GM12891 (cell line): ENCODE measurements at places on chromosomes 6 and 20.

DNA sequence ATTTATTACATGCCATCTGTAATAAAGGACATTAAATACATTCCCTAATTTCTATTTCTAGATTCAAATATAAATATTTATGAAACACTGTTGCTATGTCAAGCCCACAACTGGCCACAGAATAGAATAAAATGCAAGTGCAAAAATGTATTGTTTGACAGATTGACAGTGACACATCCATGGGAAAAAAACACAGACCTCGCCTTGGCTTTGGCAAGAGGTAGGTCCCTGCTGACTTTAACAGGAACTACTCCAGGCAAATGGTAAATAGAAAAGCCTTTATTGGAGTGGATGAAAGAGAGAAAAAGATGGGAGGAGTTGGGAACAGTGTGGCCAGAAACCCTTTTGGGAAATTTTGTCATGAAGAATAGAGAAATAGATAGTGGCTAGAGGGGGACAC is 622.9 kb downstream of the UTRN start:
- DNase-seq: no peak

- no peak for DNase-seq
Observed at GRCh38 chr6:123715006-123715863, 78.5 kb upstream of the TRDN start.

- peak; percentile 67 for DNase-seq
Observed at GRCh38 chr20:45368221-45368980, 5.4 kb downstream of the SYS1 start.

DNA sequence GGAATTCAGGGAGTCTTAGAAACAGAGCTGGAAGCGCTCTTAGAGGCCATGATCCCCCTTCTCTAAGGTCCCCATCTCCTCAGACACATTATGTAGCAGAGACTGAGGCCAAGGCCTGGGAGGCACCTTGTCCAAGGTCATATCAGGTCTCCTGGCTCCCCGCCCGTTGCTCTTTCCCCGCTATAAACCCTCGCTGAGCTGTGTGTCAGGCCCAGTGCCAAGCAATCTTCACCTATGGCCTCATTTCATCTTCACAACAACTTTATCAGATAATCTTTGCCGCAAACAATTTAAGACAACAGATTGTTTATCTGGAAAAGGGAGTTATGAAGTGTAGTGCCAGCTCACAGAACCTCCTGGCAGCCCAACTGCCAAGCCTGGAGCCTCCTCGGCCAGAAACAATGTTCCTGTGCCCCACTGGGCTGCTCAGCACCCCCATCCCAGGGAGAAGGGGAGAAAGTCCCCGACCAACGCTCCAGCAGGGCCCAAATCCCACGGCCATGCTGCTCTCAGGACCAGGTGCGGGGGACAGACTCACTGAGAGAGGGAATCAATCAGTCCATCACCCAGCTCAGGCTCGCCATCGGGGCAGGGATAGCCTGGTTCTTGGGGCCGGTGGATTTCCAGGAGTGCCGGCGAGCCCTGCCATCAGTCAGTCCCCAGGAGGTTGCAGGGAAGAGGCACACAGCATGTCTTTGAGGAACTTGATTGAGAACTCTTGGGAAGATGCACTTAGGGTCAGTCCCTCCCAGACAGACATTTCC is 16.9 kb upstream of the FANCE start:
- no peak for DNase-seq

GRCh38 chr6:144543006-144543871 is 258.1 kb downstream of the UTRN start:
- DNase-seq: no peak

- no peak for DNase-seq
Observed at GRCh38 chr20:60203451-60203850, 245.2 kb downstream of the CDH26 start.

DNA sequence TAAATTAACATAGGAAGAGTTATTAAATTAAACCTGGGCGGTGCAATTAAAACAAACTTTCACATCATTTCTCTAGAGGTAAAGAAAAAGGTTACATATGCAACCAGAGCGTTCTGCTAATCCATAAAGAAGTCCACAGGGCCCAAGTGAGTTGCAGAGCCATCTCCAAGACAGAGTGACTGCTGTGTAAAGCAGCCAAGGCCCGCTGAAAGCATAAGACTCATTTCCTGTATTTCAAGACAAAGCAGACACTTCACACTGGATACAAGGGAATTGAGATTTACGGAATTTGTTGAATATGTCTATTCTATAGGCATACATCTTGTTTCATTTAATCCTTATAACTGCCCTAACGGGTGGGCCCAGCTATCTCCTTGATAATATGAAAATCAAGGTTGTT is 422.8 kb downstream of the CBLN4 start:
- DNase-seq: no peak

GRCh38 chr20:62010551-62011402 is 54.9 kb downstream of the TAF4 start:
- peak; percentile 80 for DNase-seq

DNA sequence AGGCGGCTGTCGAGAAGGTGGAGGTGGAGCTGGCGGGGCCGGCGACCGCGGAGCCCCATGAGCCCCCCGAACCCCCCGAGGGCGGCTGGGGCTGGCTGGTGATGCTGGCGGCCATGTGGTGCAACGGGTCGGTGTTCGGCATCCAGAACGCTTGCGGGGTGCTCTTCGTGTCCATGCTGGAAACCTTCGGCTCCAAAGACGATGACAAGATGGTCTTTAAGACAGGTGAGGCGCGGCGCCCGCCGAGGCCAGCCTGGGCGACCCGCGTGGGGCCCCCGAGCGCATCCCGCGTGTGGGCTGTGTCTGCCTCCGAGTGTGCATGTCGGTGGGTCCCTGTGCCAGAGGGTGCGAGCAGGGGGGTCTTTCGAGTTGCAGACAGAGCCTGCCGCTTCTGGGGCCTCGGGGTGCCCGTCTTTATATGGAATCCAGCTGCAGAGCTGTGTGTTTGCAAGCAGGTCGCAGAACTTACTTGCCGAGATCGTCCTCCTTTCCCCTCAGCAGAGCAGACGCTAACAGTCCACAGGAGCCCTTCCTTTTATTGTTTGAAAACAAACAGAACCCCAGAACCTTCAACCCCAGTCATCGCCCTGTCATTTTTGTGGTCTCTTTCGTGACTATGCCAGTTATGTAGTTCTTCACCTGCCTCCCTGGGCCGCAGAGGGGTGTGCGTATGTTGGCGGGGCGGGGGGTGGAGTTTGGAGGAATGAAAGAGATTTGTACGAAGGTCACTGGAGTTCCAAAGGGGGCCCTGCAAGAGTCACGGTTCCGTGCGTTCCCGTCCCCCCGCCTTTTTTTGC is 766 bp downstream of the SLC16A10 start:
- DNase-seq: no peak

GRCh38 chr6:37776566-37776965 is 43.0 kb upstream of the ZFAND3 start:
- DNase-seq: no peak

DNA sequence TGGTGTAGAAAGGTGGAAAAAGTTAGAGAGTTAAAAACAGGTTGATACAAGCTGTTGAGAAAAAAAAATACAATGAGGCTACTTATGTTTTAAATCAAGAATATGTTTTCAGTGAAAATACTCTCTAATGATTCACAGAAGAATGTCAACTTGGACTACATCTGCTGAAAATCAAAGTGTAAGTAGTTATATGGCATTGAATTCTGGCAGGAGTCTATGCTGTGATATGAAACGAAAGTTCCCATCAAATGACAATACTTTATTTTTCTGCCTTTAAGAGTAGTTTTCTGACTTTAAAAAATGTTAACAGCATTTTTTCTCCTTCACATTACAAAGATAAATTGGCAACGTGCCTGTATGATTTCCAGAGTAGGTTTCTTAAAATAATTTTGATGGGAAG is 158.3 kb downstream of the EYA4 start:
- DNase-seq: no peak

- no peak for DNase-seq
Observed at GRCh38 chr20:43976547-43976946, 61.9 kb downstream of the TOX2 start.

DNA sequence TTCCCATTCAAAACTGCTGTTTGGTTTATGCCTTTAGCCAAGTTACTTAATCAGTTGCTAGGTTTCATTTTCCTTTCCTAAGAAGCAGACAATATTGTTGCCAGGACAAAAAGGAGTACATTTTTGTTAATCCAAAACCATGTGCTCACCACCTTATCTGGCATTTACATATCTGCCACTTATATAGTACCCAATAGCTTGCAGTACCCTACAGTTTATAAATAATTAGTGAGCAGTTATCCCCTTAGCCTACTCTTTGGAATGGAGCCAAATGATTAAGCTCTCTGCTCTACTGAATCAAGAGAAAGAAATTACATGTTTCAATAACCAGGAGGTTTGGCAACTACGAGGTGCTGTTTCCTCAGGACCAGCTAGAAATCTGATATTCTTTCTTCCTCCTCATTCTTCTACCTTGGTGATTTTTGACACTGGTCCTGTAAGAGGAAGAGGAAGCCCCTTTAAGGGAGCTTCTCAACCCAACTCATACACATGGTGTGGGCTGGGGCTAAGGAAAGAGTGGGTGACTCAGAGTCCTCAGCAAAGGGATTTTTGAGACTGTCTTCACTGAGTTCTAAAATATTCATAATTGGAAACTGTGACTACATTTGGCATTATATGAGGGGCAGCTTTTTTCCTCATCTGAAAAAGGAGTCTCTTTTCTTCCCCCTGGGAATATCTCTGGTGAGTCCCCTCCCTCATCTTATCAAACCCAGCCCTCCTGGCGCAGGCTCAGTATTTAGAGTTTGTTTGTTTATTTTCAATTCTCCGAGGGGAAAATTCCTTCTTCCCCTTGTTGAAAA is 1.5 kb downstream of the ZNFX1 start:
- no peak for DNase-seq

DNA sequence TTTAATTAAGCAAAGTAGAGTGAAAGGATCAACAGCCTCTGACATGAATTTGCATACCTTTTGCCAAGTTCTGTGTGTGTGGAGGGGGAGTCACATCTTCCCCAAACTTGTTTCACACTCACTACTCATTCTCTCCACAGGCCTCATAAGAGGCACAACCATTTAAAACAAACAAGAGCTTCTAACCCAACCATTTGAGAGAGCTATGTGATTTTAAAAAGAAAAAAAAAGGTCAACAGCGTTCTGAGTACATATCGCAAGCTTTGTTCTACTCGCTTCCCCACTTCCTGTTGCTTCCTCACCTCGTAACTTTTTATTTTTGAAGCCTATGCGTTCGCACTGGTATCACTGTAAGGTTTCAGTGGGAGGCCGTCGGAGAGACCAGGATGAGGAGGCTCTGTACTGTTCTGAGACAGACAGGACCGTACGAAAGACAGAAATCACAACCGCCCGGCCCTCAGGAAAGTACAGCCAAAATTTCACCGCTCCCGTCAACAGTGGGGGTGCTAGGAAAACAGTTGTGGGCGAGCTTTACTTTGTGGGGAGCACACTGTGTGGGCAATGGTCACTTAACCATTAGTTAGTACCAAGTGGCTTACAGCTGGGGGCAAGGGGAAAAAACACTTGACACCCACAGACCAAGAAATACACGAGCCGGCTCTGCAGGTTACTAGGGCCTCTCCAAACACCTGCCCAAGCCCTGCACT is 61.3 kb downstream of the TRERF1 start:
- DNase-seq: no peak

DNA sequence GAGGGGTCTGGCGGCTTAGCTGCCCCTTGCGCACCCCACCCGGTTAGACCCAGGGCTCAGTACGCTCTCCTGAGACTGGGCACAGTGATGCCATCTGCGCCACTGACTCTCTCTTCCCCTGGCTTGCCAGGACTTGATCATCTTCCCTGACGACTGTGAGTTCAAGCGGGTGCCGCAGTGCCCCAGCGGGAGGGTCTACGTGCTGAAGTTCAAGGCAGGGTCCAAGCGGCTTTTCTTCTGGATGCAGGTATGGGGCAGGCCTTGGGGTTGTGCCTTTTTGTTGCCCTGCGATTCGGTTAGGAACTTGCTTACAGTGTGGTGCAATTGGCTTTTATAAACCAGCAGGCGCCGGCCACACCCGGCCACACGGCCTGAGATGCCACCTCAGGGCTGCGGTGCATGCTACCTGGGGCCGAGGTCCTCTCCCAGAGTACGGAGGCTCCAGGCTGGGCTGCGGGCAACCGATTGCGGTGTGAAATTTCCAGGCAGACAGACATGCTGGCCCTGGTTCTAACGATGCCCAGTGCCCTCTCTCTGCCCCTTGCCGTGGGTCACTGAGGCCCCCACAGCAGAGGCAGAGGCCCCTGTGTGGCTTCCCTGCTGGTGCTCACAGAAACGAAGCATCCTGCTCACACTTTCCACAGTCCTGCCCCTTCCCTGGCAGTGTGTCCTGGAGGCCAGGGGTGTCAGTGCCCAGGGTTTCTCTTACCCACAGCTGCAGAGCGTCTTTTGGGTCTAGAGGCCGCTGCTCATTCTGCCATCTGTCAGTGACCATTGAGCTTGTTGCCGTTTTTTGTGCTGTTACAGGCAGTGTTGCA is 1.7 kb downstream of the ADRM1 start:
- no peak for DNase-seq

- DNase-seq: no peak
Observed at GRCh38 chr6:17207281-17207680, 73.9 kb upstream of the RBM24 start.

GRCh38 chr6:135129136-135129856 is 51.8 kb upstream of the MYB start:
- DNase-seq: no peak

DNA sequence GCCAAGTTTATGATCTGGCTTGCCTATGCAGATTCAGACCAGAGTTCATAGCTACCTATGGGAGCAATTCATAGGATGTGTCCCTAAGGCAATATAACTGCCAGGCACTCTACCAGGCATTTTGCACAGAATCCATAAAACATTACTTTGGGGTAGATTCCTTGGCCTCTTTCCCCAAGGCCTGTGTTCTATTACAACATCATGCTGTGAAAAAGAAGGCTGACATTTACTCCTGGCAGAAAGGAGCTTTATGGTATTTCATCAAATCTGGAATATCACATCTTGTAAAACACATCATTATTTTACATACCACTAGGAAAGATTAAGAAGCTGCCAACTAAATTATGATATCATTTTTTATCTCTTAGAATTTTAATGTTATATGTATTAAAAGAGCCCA is 287.0 kb upstream of the MARCKS start:
- DNase-seq: no peak

DNA sequence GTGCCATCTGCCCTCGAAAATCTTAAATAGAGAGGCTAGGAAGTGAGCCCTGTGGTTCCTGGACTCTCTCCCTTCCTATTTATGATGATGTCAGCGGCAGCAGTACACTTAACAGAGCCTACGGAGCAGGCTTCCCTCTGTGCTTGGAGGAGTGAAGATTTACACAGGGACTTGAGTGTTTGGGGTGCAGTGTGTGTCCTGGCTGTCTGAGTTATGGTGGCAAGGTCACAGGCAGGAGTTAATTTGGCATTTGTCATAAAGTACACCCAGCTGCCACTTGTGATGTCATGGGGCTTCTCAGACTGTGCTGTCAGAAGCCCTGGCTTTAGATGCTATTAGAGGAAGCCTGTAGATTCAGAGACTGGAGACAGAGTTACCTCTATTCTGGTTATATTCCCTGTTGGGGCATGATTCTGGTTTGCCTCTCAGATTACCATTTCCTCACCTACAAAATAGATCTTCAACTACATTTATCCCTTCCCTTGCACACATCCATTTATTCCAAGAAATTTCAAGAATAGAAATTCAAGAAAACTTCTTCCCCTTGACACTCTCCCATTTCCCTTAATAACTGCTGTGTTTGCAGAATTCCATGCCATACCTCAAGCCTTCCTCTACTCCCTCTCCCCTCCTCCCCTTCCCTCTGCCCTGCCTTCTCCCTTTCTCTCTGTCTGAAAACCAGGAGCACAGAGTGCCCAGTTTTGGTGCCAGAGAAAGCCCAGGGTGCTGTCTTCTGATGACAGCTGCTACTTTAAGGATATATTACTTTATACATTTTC is 72.1 kb downstream of the SLC24A3 start:
- DNase-seq: no peak

GRCh38 chr6:4610256-4610655 is 165.9 kb upstream of the CDYL start:
- DNase-seq: no peak
